ENCODE measurements at places on chromosomes 1 and 21. TPM values are rescaled to one million over a fixed set of nuclear protein-coding genes. Genes with fewer than 3 reads are reported as not detected.
A peak's percentile ranks its signal among the peaks of the same experiment; 100 is the strongest.

DNA sequence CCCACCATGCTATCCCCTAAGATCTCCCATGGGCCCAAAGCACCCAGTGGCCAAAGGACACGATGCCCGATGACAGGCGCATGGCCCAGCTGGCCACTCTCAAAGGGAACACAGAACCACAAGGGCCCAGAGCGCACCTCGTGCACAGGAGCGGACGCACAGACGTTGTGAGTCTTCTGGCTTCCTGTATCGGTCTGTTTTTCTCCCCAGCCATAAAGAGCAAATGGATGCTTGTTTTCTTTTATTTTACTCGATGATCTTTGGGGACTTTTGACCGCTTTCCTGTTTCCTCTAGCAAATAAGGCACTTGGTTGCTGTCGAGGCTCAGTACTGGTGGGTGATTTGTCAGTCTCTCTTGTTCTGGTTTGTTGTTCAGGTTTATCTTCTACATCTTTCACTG, 16.2 kb downstream of the CCSAP start:
- no peak for DNase-seq

Gene S100A5
- total RNA-seq: not detected

DNA sequence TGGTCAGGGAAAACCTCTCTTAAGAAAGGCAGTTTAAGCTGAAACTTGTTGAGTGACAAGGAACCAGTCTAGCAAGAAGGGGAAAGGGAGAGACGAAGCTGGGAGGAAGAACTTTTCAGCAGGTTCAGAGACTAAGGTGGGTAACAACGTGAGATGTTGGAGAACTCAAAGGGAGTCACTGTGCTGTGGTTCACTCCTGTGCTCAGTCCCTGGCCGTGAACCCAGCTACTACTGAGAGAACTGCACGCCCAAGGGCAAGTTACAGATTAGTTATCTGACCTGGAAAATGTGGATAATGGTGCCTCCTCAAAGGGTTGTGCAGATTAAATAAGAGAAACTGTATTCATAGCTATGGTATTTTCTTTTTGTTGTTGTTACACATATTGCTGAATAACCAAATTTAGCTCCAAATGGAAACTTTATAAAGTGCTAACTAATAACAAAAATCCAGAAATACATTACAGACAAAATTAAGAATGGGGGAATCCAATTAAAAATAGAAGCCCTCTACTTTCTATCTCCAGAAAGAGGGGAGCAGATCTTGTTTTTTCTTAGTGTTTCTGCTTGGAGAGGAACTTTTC, 2.9 kb downstream of the ZBTB40 start:
- no peak for DNase-seq

Gene SLC45A1
- 2.0 TPM for total RNA-seq

DNA sequence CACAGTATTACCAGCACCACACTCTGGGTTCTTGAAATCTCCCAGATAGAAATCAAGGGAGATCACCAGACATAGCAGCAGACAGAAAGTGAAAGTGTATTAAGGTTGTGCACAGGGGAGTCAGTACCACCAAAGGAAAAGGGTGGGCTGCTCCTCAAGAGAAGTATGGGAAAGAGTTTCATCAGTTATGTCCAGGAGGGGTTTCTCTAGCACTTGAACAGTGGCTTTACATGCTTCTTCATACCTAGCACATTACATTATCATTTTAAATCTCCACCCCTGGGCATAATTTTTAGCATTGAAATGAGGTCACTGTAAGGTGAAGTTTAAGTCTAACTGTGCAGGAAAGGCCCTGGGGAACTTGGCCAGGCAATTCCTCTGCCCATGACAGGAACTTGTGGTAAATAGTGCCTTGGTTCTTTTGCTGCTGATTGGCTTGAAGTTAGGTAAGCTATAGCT, 601.0 kb downstream of the NUF2 start:
- peak; percentile 19 for DNase-seq

DNA sequence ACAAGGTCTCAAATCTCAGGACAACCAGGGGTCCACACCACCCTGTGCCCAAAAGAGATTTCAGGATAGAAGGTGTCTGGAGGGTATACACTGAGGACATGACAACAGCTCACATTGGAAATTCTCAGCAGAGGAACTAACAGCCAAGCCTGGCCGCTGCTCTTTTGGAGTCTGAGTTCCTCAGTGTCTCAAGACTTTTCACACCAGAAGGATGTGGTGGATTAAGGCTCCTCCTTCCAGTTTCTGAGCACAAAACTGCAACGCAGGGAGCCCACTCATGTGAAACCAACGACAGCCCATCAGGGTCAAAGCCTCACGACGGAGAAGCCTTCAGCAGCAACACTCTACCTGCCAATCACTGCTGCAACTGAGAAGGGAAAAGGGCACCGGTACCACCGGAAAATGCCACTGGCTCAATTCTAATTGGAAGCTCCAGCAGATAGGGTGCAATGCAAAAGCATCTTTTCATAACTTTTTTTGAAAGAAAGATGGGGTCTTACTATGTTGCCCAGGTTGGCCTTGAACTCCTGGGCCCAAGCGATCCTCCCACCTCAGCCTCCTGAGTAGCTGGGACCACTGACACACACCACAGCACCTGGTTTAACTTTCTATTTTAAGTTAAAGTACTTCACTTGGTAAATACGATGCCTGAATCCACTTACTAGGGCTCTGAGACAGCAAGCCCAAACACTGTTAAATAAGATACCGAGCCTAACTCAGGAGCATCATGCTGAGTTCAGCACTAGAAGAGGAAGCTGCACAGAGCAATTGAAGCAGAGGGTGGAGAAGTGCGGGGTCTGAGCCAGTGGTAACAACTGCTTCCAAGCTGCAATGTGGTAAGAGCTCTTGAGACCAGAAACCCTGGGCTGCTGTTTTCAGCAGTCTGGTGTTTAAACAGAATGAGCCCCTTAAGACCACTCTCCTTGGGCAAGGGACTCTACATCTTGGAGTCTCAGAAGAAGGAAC, 7.8 kb downstream of the CAPZB start:
- peak; percentile 54 for DNase-seq

- DNase-seq: no peak
These were observed 4.4 kb downstream of the AVPR1B start for GRCh38 chr1:206112600-206113301.

Gene OR2L5
- total RNA-seq: not detected

Gene MIXL1
- total RNA-seq: not detected

DNA sequence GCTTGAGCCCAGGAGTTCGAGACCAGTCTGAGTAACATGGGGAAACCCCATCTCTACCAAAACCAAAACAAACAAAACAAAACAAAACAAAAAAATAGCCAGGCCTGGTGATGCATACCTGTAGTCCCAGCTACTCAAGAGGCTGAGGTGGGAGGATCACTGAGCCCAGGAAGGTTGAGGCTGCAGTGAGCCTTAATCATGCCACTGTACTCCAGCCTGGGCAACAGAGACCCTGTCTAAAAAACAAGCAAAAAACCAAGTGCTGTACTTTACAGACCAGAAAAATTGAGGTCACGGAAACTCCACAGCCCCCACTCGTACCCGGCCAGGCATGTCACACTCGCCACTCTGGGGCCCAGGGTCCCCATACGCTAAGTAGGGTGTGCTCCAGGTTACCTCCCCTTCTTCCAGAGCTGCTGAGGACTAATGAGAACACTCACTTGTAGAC, 22.9 kb downstream of the ATP2B4 start:
- DNase-seq: no peak

GRCh38 chr21:33249331-33250002, 16.7 kb upstream of the IL10RB start:
- DNase-seq: no peak

DNA sequence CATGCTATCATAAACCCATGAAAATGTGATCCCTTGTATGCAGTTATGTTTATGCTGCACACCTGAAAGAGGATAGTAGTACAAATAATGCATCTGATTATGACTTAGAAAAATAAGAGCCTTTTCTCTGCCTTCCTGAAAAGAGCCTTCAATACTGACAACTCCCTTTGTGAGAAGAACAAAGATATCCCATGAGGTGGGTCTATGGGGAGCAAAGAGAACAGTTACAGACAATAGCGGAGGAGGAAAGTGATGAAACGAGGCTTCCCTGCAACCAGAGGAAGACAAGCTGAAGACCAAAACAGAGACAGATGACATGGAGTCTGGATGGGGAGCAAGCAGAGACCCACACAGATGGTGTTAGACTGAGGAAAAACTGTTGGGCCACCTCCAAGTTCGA, 598.3 kb upstream of the PLXNA2 start:
- no peak for DNase-seq

DNA sequence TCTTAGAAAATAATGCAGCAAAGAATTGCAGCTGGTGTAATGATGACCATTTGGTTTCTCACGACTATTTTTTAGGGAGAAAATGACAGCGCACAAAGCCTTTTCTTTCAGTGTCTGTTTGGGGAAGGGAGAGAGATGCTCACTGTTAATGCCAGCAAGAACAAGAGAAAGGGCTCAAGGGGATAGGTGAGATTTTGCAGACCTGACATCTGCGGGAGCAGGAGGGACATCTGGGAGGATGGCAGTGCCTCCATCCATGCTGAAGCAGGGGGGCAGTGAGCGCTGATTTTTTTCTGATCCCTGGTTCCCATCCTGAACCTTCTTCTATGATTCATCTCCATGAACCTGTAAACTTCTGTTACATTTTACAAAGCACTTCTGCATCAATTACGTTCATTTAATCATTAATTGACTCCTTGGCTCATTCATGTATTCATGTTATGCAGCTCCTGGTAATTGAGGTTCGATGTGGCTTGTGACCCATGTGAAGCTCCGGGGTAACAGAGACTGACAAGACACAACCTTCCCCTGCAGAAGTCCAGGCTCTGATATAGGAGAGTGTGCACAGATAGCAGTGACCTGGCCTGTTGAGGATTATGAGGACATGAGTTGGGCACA, 595.3 kb downstream of the PTPRU start:
- DNase-seq: no peak

- DNase-seq: no peak
These were observed 209.6 kb upstream of the DPYD start for GRCh38 chr1:98130408-98130807.

Gene HHAT
- total RNA-seq: 8.5 TPM

Gene ADAM30
- total RNA-seq: not detected

- DNase-seq: no peak
These were observed 921.0 kb downstream of the ADGRL2 start for GRCh38 chr1:82721702-82722101.

Gene HPDL
- 1.4 TPM for total RNA-seq

DNA sequence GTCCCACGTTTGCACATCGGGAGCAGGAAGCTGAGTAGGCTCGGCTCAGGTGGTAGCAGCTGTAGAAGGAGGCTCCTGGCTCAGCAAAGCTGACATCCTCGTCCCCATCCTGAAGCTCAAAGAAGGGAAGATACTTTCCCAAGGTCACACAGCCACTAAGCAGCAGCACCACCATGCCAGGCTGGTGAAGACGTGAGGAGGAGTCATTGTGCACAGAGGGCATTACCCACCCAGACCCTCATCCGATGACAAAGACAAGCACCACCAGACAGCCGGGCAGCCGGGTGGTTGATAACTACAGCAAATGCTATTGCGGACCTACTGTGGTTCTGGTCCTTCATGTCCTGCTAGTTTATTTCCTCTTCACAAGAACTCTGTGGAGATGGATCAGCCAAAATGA, 186.9 kb downstream of the MATN1 start:
- DNase-seq: no peak

Measured in fibroblast of the aortic adventitia (primary cell).